ENCODE measurements at places on chromosomes 3 and 15. TPM values are rescaled to one million over a fixed set of nuclear protein-coding genes. Genes with fewer than 3 reads are reported as not detected.
A peak's percentile ranks its signal among the peaks of the same experiment; 100 is the strongest.

Gene ALDH1A3
- total RNA-seq: 0.14 TPM

GRCh38 chr3:78244136-78244535, 1204.2 kb downstream of the ROBO2 start:
- no peak overlapping the region for H3K4me3 ChIP-seq
- no peaks in the 10 kb centered on the region for H3K27me3 ChIP-seq
- H3K4me1 ChIP-seq: no peaks in the 10 kb centered on the region

Gene TEX55
- not detected for total RNA-seq

Gene SOX14
- not detected for total RNA-seq

DNA sequence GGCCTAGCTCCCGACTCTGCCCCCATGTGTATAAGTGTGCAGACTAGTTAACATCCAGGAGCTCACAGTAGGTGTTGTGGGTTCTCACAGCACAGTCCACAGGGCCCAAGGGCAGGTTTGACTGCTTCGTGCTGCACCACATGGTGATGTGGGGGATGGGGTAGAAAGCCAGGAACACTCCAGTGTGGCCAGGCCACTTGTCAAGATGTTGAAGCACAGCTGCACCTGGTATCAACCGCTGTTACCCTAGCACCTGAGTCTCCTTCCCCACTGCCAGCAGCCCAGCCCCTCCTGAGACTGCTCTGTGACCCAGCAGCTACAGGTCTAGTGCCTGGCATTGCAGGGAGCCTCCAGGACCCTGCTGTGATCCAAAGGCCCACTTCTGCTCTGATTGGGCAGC, 53.4 kb downstream of the CHDH start:
- H3K36me3 ChIP-seq: no peaks in the 10 kb centered on the region
- peaks cover 20% of the 10 kb centered on the region for H3K27me3 ChIP-seq
- H3K4me1 ChIP-seq: no peaks in the 10 kb centered on the region
- no peak overlapping the region for H3K27ac ChIP-seq

DNA sequence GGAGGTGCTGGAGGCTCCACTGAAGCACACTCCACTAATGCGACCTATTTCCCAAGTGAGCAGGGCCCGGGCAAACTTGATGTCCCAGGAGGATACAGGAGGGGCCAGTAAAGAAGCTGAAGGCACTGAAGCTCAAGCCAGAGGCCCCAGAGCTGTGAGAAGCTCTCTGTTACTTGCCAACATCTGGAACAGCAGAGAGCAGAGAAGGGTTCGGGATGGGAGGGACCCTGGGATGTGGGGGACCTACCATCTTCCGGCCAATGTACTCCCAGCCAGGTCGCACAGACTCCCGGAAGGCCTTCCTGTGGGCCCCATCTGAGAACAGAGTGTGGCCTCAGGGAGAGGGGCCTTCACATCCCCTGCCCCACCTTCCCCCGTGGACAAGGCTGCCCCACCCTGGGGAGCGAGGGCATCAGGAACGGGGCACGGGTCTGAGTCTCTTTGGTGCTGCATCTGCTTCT, 3.1 kb downstream of the HHATL start:
- H3K36me3 ChIP-seq: no peaks in the 10 kb centered on the region
- H3K4me3 ChIP-seq: no peak overlapping the region
- peaks cover 9% of the 10 kb centered on the region for H3K4me1 ChIP-seq
- H3K27ac ChIP-seq: no peak overlapping the region

GRCh38 chr3:110149763-110150162, 812.4 kb upstream of the DPPA4 start:
- H3K27me3 ChIP-seq: no peaks in the 10 kb centered on the region
- DNase-seq: no peak
- H3K4me3 ChIP-seq: no peak overlapping the region
- no peaks in the 10 kb centered on the region for H3K36me3 ChIP-seq

- no peak for DNase-seq
- no peaks in the 10 kb centered on the region for H3K27me3 ChIP-seq
- no peaks in the 10 kb centered on the region for H3K4me1 ChIP-seq
- no peak overlapping the region for H3K27ac ChIP-seq
Measured at GRCh38 chr3:158768361-158768787, 33.5 kb upstream of the MFSD1 start.

Gene DLEC1
- total RNA-seq: 0.81 TPM

- H3K27ac ChIP-seq: no peak overlapping the region
- no peak for DNase-seq
- peaks cover 1% of the 10 kb centered on the region for H3K27me3 ChIP-seq
- no peaks in the 10 kb centered on the region for H3K4me1 ChIP-seq
- H3K4me3 ChIP-seq: no peak overlapping the region
Measured at GRCh38 chr15:63352808-63353207, 28.8 kb downstream of the CA12 start.

DNA sequence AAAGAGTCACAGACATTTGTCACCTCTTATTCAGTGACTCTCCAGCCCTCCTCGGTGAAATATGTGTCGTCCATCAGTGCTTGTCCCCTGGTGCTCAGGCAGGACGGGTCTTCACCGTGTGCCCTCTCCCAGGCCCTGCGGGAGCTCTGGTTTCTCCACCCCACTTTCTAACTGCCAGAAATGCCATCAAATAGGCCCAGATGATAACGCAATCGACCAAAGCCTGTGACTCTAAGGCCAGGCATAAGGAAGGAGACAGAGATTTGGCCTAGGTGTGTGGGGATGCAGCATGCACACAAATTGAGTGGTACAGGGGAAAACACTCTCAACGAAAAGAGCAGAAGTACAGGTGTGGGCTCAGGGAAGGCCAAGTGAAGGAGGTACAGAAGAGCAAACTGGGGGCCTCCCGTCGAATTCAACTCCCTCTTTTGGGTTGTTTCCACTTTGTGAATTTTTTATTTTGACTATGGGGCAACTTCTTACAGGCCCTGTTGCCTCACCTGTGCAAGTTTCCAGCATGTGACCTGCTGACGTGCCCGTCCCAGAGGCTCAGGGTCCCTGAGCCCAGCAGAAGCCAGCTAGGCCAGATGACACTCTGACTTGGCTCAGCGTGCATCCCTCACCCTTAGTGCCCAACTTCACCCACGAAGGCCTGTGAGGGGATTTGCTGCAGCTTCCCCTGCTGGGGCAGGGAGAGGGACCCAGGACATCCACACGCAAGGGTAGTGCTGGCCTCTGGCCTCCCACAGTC, 4.7 kb downstream of the NUP210 start:
- H3K36me3 ChIP-seq: peaks cover 11% of the 10 kb centered on the region
- DNase-seq: no peak
- no peaks in the 10 kb centered on the region for H3K27me3 ChIP-seq
- peak overlapping the region; percentile 86 for H3K27ac ChIP-seq
- peak overlapping the region; percentile 89 for H3K4me3 ChIP-seq

GRCh38 chr3:186305286-186305685, 56.7 kb downstream of the DGKG start:
- H3K36me3 ChIP-seq: no peaks in the 10 kb centered on the region
- H3K4me3 ChIP-seq: no peak overlapping the region
- H3K4me1 ChIP-seq: no peaks in the 10 kb centered on the region
- H3K27ac ChIP-seq: no peak overlapping the region
- H3K27me3 ChIP-seq: peaks cover 9% of the 10 kb centered on the region

DNA sequence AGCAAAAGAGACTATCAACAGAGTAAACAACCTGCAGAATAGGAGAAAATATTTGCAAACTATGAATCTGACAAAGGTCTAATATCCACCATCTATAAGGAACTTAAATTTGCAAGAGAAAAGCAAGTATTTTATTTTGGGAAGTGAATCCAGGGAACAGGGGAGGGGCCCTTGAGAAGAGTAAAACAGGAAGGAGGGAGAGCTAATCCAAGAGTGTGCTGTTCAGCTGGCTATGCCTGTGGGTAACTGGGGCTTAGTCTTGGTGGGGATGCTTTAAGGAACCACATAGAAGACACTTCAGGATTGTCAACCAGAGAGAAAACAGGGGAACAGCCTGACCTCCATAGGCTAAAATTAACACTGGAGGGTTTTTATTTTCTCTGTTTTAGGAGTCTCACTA, 3.9 kb upstream of the HHLA2 start:
- peaks cover 66% of the 10 kb centered on the region for H3K4me1 ChIP-seq
- H3K27me3 ChIP-seq: no peaks in the 10 kb centered on the region
- no peak for DNase-seq
- no peaks in the 10 kb centered on the region for H3K36me3 ChIP-seq
- H3K4me3 ChIP-seq: peak overlapping the region; percentile 69

GRCh38 chr3:15726881-15727280, 70.9 kb downstream of the ANKRD28 start:
- peaks cover 28% of the 10 kb centered on the region for H3K36me3 ChIP-seq
- no peak overlapping the region for H3K4me3 ChIP-seq
- H3K27ac ChIP-seq: no peak overlapping the region
- no peaks in the 10 kb centered on the region for H3K27me3 ChIP-seq
- no peak for DNase-seq
- H3K4me1 ChIP-seq: peaks cover 44% of the 10 kb centered on the region

Gene PLSCR4
- not detected for total RNA-seq

Gene SYNPR
- total RNA-seq: not detected

DNA sequence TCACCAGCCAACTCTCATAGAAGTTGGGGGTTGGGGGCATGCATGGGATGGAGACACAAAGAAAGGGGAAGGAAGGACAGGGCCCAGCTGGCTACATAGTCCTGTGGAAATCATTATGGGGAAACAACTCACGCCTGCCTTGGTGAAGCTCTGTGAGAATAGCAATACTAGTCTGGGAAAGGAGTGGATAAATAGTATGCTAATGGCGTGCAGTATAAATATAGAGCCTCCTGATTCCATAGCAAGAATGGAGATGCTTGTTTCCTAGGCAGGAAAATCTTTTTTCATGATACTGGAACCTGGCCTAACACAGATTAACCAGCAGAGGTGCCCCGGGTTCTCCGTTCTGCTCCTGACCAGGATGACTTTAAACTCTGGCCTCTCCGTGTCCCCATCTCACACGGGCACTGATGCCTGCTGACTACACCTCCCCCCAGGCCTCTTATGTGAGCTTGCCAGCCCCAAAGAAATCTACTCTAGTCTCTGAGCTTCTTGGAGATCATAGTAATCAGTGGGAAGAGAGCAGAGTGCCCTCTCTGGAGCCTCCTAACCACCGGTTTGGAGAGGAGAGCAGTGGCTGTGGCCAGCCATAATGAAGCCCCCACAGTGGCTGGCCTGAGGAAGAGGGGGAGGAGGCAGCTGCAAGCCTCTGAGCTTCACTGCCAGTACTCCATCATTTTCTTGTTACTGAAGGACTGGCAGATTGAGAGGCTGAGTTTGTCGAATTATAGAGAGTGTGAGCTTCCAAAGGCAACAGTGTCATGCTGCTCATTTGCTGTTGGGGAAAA, 355.0 kb upstream of the SEMA6D start:
- H3K36me3 ChIP-seq: no peaks in the 10 kb centered on the region
- H3K4me1 ChIP-seq: no peaks in the 10 kb centered on the region
- no peaks in the 10 kb centered on the region for H3K27me3 ChIP-seq
- no peak overlapping the region for H3K27ac ChIP-seq
- no peak overlapping the region for H3K4me3 ChIP-seq

DNA sequence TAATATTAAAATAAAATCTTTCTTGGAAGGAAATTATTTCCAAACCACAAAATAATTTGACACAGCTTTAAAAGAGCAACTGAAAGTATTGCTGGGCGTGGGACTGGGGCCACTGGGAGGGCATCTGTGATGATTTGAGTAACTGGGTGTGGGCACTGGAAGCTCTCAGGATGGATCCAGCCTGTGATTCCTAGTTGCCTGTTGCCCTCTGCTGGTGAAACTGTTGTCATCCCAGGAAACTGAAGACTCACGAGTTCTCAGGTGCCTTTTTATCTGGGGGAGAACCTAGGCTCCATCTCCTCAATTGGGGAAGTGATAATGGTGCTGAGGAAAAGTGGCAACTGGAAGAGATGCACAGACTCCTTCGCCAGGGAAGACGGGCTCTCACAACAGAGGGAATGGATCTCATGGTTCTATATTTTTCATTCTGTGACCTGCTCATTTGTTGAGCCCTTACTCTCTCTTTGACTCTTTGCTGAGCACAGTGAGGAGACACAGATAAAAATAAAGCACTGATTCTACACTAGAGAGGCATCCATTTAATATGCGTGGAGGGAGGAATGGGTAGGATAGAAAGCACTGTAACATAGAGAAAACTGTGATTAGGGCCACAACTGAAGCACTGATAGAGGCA, 61.6 kb downstream of the TPRG1 start:
- peaks cover 7% of the 10 kb centered on the region for H3K27me3 ChIP-seq
- no peaks in the 10 kb centered on the region for H3K36me3 ChIP-seq
- peak; percentile 12 for DNase-seq
- H3K4me3 ChIP-seq: no peak overlapping the region
- H3K27ac ChIP-seq: no peak overlapping the region

Gene AHSG
- not detected for total RNA-seq

GRCh38 chr15:40064231-40064894, 25.4 kb upstream of the SRP14 start:
- no peaks in the 10 kb centered on the region for H3K36me3 ChIP-seq
- peak overlapping the region; percentile 31 for H3K4me3 ChIP-seq
- peaks cover 28% of the 10 kb centered on the region for H3K4me1 ChIP-seq

Gene EIF4E3
- total RNA-seq: 70.1 TPM

GRCh38 chr15:84598250-84598649, 2.6 kb upstream of the ZSCAN2 start:
- H3K4me1 ChIP-seq: peaks cover 44% of the 10 kb centered on the region
- peak overlapping the region; percentile 60 for H3K4me3 ChIP-seq
- DNase-seq: no peak
- peak overlapping the region; percentile 68 for H3K27ac ChIP-seq

Measured in activated T-cell treated with anti-CD3 and anti-CD28 coated beads, Interleukin-2, amount 50 U/mL, for 72 hours (primary cell).